ENCODE measurements at places on chromosomes 3 and 15.

DNA sequence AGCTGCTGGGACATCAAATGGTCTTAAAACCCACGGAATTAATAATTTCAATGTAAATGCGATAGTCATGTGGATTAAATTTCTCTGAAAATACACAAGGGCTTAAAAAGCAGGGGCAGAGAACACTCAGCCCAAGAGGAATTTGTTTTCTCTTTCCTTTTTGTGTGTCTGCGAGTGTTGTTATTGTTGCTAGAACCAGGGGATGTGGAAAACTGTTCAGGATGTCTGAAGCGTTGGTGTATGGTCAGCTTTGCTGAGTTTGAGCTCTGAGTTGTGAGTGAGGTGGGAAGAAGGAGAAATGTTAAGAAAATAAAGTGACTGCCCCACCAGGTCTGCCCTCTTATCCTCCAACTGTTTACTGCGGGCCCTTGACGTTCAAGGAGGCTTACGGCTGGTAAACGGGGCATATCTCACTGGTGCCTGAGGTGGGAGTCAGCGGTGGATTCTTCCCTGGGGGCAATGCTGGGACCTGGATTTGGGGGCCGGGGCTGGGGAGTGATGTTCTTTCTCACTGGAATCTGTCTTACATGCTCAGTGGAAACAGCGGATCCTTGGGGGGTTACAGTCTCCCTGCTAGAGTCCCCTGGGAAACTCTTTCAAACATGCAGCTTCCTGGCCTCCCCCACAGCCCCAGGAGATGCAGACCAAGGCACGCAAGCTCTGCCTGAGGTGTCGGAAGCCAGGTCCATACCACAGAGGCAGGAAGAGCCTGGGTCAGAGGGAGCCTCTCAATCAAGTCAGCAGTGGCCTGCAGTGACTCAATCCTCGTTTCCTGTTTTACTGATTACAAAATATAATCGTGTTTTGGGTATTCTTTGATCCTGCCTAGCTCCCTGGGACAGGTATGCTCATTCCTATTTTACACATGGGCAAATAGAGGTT lies 41.8 kb downstream of the ITGA11 start:
- DNase-seq: no peak

DNA sequence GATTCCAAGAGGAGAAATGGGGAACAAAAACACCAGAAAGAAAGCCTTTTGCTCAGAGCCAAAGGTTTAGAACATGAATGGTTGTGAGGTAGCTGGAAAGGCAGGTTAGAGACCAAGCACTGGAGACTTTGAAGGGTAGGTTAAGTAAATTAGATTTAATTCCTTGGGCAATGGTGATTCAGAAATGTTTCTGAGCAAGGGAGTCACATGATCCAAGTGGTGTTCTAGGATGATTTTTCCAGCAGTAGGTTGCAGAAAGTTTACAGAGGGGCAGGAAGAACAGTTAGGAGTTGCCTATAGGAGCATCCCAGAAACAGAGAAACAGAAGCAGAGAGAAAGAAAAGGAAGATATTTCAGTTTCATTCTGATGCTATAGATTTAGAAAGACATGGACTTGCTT lies 139.8 kb downstream of the WDR76 start:
- no peak for DNase-seq

DNA sequence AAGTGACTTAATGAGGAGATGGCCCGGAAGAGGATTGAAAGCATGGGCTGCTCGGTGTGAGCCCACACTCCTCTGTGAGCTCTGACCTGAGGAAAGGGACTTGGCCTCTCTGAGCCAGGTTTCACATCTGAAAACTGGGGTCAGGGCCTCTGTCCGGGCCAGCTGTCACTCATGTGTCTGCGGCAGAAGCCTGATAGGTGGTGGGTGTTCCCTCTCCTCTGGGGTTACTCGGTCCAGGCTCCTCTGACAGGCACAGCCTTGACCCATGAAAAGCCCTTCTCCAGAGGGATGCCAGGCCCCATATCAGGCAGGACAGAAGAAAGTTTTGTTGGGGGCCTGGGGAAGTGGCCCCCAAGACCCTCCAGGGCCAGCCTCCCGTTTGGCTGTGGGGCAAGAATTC lies 131.4 kb downstream of the CHSY1 start:
- no peak for DNase-seq

GRCh38 chr15:96329403-96329981 lies 1.0 kb upstream of the NR2F2 start:
- no peak for DNase-seq

DNA sequence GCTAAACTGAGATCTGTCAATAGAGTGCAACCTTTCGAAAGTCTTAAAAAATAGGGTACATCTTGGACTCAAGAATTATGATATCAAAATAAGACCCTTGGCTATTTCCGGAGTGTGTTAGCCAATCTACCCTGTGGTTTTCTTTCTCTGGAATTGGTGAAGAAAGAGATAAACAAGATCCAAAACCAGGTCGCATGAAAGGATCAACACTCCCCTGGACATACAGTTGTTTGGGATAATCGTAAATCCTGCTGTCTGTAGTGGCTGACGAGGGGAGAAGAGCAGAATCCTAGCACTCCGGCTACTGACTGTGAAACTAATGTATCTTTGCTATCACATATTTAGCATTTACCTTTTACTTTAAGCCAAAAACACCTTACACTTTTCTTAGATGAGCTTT lies 30.9 kb downstream of the FNDC3B start:
- DNase-seq: no peak
